ENCODE measurements at places on chromosomes 2 and 18.
A peak's percentile ranks its signal among the peaks of the same experiment; 100 is the strongest.

DNA sequence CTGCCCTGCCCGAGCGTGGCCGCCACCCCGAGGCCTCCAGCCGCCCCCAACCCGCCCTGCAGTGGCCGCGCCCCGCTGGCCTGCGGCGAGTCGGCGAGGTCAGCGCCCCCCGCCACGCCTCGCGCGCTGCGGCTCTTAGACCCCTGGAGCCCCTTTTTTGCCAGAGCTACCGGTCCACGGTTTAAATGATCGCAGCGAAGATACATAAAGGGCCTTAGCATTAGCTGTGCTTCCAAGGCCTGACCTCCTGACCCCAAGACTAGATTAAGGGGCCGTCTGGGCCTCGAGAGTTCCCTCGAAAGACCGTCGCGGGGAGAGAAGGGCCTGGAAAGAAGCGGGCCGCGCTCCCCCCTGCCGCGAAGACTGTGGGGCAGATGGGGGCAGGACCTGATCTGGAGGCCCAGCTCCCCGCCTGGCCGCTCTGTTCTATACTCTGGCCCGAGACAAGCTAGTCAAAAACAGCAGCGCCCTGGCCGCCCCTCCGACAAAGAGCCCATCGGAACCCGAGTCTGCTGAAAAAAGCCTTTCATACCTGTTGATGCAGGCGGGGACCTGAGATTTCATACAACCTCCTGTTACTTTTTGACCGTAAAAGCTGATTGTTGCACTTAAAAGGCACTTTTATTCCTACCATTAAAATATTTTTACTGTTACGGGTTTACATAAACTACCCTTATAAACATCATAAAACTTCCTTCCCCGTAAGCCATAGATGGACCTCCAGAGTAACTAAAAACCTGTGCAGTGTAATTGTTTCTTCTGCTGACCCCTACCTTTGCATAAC is 68.7 kb upstream of the PSMD14 start:
- DNase-seq: no peak

DNA sequence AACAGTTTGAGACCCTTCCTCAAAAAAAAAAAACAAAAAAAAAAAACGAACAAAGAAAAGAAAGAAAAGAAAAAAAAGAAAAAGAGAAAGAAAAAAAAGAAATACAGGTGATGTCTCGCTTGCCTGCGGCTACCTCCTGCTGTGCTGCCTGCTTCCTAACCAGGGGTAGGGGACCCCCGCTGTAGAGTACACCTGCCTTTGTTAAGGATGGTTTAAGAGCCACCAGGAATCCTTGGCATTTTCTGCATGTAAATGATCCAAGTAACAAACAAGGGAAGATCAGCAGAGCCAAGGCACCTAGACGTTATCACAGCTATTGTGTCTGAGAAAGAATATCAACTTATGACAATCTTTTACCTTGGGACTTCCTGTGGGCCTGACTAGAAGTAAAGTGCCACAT is 856.8 kb upstream of the GCFC2 start:
- no peak for DNase-seq

- DNase-seq: no peak
These were observed 17.5 kb downstream of the AFG3L2 start for GRCh38 chr18:12359515-12359927.

GRCh38 chr2:14752295-14752694 is 119.8 kb downstream of the LRATD1 start:
- peak; percentile 11 for DNase-seq

GRCh38 chr2:207871911-207872310 is 102.2 kb upstream of the FZD5 start:
- DNase-seq: no peak

- no peak for DNase-seq
These were observed 3.8 kb downstream of the KCNE4 start for GRCh38 chr2:223055836-223056235.
